CD4-positive, alpha-beta T cell (primary cell): ENCODE measurements at places on chromosomes 6 and 20.

DNA sequence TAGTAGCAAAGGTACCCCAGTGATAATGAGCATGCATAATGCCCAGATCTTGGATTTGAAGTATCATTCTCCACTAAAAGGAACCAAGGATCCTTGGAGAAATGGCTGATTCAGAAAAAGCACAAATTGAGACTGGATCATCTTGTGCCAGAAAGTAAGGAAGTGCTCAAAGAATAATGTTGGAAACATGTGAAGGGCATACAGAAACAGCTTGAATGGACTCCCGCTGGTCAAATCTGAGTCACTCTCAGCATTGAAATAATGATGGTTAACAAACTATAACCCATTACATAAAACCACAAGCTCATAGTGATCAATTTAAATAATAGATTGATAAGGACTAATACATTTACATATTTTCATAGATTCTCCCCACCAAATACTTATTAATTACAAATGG lies 3.6 kb upstream of the OSTM1 start:
- H3K4me3 ChIP-seq: no peak overlapping the region
- H3K36me3 ChIP-seq: no peaks in the 10 kb centered on the region
- no peak for DNase-seq
- peaks cover 4% of the 10 kb centered on the region for H3K27me3 ChIP-seq
- H3K27ac ChIP-seq: no peak overlapping the region

- H3K36me3 ChIP-seq: no peaks in the 10 kb centered on the region
- peaks cover 19% of the 10 kb centered on the region for H3K4me1 ChIP-seq
- H3K27me3 ChIP-seq: no peaks in the 10 kb centered on the region
- no peak overlapping the region for H3K4me3 ChIP-seq
- no peak for DNase-seq
Observed at GRCh38 chr6:36743032-36743431, 45.4 kb downstream of the RAB44 start.

- H3K36me3 ChIP-seq: peaks cover 11% of the 10 kb centered on the region
- H3K4me3 ChIP-seq: peak within 1 kb of the TSS; percentile 97
- H3K4me1 ChIP-seq: peaks cover 40% of the 10 kb centered on the region
- H3K27ac ChIP-seq: peak within 1 kb of the TSS; percentile 91
- DNase-seq: peak; percentile 96
- no peaks in the 10 kb centered on the region for H3K27me3 ChIP-seq
Observed at GRCh38 chr6:32968093-32968866, at the start of gene BRD2. BRD2 (plus strand) TSS chr6:32968594; CDS start chr6:32972899, 4,305 bp downstream.

DNA sequence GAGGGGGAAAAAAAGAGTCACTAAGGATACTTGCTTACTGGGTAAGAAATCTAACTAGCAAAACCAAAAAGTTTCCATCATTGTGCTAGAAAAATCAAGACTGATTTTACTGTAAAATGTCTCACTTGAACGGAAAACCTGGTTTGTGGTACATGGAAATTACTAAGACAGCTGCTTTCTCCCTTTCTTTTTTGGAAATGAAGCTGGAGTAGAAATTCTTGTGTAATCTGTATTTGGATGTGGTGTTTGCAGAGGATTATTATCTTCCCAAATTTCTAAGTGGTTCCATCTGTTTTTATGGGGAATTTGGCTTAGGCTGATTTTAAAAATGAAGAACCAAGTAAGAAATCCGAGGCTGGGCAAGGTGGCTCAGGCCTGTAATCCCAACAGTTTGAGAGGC lies 20.4 kb downstream of the EPB41L2 start:
- H3K4me3 ChIP-seq: no peak overlapping the region
- no peaks in the 10 kb centered on the region for H3K4me1 ChIP-seq
- no peaks in the 10 kb centered on the region for H3K27me3 ChIP-seq

DNA sequence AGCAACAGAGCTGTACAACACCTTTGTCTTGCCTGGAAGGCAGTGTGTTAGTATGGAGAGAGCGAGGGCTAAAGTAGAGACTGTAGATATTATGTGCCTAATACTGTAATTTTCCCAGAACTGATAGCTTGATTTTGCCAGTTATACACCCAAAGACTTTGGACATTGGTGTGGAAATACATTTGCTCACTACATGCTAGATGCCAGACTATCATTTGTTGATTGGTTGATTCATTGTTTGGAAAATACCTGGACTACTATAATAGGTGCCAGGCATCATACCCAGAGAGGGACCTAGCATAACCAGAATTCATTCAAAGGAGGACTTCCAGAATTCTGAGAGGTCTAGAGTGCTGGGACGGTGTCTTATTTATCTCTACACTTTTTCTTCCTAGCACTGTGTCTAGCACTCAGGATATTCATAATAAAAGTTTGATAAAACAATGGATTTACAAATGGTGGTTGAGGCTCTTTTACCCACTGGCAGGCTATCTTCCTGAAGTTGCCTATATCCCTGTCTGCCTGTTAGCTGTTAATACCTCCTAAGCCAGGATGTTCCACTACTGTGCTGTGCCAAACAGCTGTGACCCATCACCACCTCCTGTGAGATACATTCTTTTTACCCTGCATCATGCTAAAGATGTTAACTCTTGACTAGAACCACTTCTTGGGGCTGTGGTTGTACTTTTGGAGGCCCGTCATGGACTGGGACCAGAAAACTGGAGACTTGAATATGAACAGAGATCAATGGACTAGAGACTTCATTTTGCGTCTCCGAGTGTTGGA lies 72.2 kb upstream of the FUCA2 start:
- H3K4me3 ChIP-seq: no peak overlapping the region
- no peak overlapping the region for H3K27ac ChIP-seq
- H3K36me3 ChIP-seq: no peaks in the 10 kb centered on the region
- DNase-seq: no peak

- no peak overlapping the region for H3K27ac ChIP-seq
- no peak for DNase-seq
- no peaks in the 10 kb centered on the region for H3K36me3 ChIP-seq
- no peak overlapping the region for H3K4me3 ChIP-seq
- H3K4me1 ChIP-seq: no peaks in the 10 kb centered on the region
Observed at GRCh38 chr6:114140416-114140815, 169.5 kb upstream of the HDAC2 start.

DNA sequence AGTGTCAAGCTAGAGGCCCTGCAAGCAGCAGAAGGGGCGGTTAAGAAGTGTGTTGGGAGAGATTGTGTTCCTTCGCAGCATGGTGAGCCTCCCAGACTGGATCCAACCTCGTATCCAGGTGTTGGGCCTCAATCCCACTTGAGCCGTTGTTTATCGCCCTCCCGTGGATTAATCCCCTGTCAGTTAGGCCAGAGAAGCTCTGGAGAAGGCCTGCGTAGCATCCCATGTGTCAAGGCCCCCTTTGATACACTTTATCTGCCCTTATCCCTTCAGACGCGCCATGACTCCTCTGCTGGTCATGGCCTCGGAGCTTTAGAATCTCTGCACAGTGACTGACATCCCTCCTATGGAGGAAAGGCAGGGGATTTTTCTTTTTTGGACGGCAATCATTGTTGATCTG lies 181.0 kb downstream of the ZFP64 start:
- H3K36me3 ChIP-seq: no peaks in the 10 kb centered on the region
- H3K27ac ChIP-seq: no peak overlapping the region
- DNase-seq: no peak
- no peaks in the 10 kb centered on the region for H3K27me3 ChIP-seq
- H3K4me3 ChIP-seq: no peak overlapping the region
- no peaks in the 10 kb centered on the region for H3K4me1 ChIP-seq

GRCh38 chr6:143176090-143177021 lies 115.7 kb downstream of the AIG1 start:
- no peak overlapping the region for H3K4me3 ChIP-seq
- DNase-seq: no peak
- no peaks in the 10 kb centered on the region for H3K27me3 ChIP-seq
- no peaks in the 10 kb centered on the region for H3K36me3 ChIP-seq
- no peak overlapping the region for H3K27ac ChIP-seq
